IMR-90 (cell line): ENCODE measurements at places on chromosomes 5 and 9. TPM values are rescaled to one million over a fixed set of nuclear protein-coding genes. Genes with fewer than 3 reads are reported as not detected.

GRCh38 chr9:12968093-12968492 lies 193.3 kb downstream of the LURAP1L start:
- peak; percentile 40 for DNase-seq

DNA sequence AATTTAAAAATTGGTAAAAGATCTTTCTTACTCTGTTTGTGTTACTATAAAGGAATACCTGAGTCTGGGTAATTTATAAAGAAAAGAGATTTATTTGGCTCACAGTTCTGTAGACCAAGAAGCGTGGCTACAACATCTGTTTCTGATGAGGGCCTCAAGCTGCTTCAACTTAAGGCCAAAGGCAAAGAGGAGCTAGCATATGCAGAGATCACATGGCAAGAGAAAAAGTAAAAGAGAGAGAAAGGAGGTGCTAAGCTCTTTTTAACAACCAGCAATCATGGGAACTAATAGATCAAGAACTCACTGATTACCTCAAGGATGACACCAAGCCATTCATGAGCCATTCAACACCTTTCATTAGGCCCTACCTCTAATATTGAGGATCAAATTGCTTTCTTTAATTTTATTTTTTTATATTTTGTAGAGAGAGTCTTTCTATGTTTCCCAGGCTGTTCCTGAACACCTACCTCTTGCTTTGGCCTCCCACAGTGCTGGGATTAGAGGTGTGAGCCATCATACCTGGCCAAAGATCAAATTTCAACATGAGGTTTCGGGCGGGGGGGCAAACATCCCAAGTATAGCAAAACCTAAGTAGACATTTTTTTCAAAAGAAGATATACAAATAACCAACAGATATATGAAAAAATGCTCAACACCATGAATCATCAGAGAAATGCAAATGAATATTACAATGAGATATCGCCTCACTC lies 16.0 kb upstream of the SHC3 start:
- no peak for DNase-seq

DNA sequence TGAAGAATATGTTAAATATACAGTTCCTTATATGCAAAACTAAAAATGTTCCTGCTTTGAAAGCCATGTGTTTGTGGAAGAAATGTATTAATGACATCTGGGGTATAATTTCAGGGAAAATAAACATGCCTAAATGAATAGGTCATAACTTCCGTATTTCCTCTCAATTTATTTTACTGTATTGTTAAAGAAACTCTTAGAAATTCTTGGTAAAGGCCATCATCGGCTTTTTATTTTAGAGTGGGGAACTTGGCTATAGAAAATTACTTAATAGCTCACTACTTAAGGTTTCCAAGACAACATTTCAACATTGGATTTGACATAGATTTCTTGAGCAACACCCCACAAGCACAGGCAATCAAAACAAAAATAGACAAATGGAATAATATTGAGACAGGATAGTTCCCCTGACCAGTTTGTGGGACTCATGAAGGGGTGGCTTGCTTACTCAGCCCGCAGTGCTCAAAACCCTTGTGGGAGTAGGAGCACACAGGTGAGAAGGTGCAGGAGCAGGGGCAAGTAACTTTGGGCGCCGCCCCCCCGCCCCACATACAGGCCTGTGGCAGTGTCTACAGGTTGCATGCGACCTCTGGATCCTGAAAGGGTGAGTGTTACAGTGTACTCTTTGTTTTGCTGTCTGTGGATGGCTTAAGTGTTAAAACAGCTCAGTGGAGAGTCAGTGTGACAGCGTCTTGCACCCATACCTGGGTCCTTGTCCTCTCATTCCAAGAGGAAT lies 891.4 kb upstream of the C9orf72 start:
- no peak for DNase-seq

DNA sequence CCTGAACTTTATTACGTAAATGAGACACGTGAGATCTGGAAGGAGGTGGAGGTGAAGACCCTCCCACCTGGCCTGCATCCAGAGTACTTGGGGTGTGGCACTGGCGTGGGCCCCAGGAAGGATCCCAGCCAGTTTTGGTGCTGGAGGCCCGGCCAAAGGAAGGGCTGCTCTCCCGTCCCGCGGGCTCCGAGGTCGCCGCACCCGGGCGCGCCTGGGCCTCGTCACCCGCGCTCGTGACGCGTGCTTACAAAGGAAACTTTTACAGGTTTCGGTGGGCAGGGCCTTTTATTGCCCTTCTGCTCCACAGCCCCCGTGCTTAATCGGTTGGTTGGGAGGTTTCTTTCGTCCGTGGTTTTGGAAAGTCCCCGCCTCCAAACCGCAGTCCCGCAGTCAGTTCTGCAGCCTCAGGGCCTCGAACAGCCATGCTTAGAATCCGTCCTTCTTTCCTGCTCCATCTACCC lies 29.2 kb downstream of the CDKN2A start:
- no peak for DNase-seq

DNA sequence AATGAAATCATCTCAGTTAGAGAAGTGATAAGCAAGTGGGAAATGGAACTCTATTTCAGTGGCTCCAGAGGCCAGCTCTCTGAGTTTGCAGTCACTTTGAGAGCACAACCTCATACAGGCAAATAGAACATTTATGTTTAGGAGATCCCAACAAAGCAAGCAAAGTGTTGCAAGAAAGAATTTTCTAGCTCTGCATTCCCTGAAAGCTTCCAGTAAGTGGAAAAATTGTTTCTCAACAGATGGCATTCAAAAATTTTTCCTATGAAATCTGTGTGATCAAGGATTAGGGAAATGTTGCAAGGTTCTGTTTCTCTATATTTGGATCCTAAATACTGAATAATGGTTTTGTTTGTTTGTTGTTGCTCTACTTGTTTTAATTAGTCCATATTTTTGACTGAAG lies 764.2 kb upstream of the ZNF608 start:
- no peak for DNase-seq

DNA sequence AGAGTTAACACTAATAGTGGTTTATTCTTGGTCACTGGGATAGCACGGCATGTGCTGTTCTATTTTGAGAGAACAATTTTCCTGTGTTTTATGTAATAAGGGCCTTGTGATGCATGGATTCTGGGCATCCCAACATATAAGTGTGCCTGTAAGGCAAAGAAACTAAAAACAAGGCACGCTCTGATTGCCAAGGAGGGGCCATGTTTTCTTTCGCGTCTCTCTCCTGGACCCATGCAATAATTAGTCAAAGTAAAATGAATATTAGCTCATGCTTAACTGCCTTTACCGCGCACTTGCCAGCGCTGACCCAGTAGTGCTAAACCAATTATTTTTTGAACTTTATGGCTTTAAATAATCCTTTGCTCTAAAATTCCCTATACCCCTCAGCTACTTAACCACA lies 140.9 kb downstream of the PSAT1 start:
- no peak for DNase-seq

GRCh38 chr5:72842816-72843215 lies 26.4 kb downstream of the TNPO1 start:
- peak; percentile 65 for DNase-seq

- DNase-seq: peak; percentile 13
Measured at GRCh38 chr5:153714798-153715197, 224.3 kb downstream of the GRIA1 start.

Gene ADGRD2
- total RNA-seq: not detected in 2 replicates
